ENCODE measurements at places on chromosomes 4 and X.
A peak's percentile ranks its signal among the peaks of the same experiment; 100 is the strongest.

GRCh38 chr4:161702287-161702686, 461.5 kb downstream of the FSTL5 start:
- no peak for DNase-seq

DNA sequence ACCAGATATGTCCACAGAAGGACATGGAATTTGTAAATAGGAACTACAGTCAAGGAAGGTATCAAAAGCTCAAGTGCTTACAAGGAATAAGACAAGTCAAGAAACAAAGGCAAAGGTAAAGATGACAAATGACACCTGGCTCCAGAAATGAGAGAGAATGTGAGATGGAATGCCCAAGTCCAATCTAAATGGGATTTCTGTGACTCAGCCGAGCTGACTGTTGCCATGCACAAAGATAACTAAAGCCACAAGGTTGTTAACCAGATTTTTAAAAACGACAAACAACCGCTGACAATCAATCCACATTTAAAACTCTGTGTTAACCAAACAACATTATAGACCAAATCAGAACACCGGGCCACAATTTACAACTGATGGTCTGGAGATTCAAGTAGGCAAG, 1.1 kb downstream of the NFXL1 start:
- no peak for DNase-seq

- no peak for DNase-seq
Observed at GRCh38 chr4:17664755-17665154, 50.3 kb downstream of the MED28 start.

GRCh38 chr4:14902342-14902741, 99.9 kb upstream of the CPEB2 start:
- DNase-seq: no peak

- DNase-seq: no peak
Observed at GRCh38 chrX:119340606-119341205, 58.4 kb upstream of the SLC25A43 start.

GRCh38 chr4:88908003-88908402, 149.0 kb downstream of the FAM13A start:
- DNase-seq: no peak

DNA sequence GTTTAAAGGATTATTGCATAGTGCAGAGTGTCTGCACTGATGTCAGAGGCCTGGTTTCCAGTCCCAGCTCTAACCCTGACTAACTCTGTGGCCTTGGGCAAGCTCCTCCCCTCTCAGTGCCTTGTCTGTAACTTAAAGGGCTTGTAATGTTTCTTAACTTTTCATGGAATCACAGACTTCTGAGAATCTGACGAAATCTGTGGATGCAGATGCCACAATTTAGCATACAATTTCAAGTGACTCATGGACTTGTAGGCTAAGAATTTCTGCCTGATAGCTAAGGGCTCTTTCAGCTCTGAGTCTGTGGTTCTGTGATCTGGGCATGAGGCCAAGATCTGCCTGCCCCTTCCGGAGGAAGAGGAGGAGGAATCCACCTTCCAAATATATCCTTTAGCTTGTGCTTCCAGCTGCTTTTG, 236.9 kb downstream of the AR start:
- no peak for DNase-seq

DNA sequence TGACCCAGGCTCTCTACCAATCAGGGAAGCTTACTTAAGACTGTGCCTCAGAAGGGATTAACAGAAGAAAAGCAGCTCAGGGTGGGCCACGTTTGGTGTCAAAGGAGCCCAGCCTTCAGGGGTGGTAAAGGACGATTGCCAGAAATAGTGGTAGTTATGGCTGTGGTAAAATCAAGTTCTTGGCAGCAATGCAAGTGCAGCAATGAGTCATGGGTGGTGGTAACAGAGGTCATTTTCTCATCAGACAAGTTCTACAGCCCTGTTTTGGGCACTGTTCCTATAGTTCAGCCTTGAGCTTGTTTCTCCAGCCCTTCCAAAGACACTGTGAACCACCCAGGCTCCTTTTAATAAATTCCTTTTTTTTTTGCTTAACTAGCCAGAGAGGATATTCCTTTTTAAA, 120.3 kb downstream of the EFHC2 start:
- no peak for DNase-seq

DNA sequence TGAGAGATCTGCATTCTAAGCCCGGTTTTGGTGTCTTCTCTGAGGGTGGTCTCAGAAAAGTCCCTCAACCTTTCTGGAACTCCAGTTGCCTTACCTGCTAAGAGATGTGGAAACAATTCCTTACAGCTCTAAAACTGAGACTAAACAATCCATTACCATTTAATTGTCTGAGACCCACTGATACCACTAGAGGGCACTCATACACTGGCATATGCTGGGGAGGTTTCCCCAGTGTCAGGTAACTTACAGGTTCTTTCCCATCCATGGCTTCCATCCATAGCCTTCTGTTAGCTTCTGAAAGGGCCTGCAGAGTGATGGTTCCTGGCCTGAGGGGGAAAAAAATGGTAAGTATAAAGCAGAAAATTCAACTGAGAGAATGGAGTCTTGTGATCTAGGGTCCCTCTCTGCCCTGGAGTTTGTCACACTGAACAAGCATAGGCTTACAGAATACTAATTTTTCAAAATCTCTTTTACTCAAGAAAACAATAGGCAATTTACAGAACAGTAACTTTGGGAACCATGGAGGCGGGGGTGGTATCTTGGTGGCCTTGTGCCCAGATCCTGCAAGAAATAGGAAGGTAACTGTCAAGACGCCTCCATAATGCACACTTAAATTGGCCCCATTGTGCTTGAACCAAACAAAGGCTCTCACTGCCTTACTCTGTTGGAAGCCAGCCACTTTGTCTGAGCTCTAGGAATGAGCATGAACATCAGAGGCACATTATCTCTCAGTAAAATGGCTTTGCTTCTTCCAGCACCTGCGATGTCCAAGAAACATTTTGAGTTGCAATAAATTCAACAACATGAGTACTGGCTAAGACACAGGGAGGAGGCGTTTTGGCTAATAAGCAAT, 236.1 kb downstream of the OPHN1 start:
- no peak for DNase-seq

DNA sequence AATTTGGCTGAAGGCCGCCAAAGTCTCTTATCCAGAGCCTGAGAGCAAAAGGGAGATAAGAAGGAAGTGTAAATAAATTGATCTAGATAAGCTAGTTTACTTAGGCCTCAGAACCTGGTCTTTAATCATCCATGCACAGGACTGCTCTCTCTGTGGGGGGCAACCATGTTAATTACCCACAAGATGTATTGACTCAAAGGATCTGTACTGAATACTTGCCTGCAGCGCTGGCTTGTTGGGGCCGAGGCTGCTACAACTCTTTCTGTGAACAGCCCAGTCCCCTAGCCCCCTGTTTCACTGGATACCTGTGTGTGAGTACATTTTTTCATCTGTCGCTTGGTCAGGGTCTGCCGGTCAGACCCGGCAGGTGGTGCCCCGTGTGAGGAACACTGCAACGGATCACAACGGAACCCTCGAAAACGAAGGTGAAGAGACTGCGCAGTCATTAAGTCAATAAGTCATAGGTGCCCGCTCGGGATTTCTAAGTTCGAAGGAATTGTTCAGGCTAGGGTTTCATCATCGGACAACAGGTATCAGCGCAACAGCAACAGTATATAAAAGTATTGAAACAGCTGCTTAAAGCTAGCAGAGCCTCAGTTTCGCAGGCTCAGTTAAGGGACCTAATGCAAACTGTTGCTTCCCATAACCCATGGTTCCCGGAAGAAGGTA, 8.3 kb downstream of the MAGEA11 start:
- no peak for DNase-seq

DNA sequence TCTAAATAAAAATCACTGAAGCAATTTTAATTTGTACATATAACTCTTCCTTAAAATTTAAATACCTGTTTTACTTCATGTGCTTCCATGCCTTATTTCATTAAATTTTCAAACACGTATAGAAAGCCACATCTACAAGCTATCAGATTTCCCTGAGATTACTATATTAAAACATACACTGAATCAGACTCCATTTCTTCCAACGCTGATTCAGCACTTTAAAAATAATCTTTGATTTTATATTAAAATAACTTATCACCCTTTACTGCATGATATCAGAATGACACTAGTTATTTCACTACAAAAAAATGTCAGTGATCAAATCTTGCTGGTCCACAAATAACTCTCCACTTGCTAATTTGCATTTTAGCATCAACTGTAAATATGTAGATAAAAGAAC, 550.8 kb downstream of the IL1RAPL1 start:
- no peak for DNase-seq

DNA sequence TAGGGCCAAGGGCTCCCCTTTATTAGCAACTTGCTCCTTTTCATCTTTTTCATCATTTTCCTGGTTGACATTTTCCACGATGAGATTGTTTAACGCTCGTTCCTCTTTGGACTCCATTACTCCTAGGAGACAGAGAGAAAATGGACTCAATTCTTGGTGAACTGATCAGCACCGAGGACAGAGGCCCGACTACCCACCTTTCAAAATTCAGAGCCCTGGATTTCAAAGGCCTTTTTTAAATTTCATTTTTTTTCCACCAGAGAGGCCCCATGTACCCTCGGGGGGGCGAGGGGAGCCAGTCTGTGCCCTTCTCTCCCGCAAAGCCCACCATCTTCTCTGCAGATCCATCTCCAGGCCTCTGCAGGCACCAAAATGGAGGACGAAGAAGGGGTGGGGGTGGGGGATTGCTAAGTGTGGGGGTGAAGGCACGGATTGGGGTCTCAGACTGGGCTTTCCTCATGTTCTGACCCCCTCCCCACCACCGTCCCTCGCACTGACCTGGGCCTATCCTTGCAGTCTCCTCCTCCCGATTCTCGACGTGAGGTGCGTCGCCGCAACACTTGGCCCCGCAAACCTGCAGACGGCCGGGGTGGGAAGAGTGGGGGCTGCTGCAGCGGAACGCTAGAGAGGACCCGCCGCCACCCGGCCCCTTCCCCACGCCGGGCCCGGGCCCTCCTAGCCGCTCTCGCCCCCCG, 783 bp downstream of the BEX2 start:
- no peak for DNase-seq

- DNase-seq: no peak
Observed at GRCh38 chrX:43655151-43656004, 721 bp upstream of the MAOA start.

DNA sequence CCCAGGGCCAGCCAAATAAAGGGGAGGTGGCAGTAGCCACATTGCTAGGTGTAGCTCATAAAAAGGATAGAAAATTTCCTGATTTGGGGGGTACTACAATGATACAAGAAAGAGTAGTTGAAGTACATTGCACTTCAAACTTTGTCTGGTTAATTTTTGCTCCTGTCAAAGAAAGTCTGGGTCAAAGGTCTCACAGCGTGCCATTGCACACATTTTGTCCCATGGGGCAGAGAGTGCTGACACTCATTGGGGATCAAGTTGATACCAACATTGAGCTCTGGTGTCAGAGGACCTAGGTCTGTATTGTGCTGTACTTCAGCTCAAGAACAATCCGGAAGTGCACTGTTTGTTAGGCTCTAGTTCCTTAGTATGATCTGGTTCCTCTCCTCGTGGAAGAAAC, 229.2 kb upstream of the AGTR2 start:
- DNase-seq: no peak

DNA sequence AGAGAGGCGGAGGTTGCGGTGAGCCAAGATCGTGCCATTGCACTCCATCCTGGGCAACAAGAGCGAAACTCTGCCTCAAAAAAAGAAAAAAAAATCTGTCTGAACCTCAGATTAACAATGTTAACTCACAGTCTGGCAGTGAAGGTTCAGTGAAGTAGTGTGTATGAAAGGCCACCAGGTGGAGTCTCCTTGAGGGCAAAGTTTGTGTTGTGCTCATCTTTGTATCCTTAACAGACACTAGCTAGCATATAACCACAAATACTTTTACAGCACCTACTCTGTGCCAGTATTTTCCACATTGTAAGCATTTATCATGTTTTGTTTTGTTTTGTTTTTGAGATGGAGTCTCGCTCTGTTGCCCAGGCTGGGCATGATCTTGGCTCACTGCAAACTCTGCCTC, 46.0 kb upstream of the MGST2 start:
- no peak for DNase-seq

DNA sequence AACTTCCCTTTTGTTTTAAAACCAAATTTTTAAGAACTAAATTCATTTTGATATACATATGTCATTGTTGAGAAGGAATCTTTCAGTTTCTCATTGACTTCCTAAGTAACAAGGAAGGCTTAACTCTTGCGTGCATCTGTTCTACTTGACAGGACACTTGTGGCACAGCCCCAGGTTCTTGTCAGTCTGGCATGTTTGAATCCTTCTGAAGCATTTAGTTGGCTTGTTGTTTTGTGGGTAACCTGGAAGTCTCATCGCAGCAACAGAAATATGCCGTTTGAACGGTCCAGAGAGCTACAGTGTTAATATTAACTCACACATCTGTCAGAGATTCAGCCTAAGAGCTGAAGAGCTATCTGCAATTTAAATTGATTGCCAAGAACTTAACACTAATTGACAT, 76.0 kb downstream of the GLRA3 start:
- DNase-seq: no peak

DNA sequence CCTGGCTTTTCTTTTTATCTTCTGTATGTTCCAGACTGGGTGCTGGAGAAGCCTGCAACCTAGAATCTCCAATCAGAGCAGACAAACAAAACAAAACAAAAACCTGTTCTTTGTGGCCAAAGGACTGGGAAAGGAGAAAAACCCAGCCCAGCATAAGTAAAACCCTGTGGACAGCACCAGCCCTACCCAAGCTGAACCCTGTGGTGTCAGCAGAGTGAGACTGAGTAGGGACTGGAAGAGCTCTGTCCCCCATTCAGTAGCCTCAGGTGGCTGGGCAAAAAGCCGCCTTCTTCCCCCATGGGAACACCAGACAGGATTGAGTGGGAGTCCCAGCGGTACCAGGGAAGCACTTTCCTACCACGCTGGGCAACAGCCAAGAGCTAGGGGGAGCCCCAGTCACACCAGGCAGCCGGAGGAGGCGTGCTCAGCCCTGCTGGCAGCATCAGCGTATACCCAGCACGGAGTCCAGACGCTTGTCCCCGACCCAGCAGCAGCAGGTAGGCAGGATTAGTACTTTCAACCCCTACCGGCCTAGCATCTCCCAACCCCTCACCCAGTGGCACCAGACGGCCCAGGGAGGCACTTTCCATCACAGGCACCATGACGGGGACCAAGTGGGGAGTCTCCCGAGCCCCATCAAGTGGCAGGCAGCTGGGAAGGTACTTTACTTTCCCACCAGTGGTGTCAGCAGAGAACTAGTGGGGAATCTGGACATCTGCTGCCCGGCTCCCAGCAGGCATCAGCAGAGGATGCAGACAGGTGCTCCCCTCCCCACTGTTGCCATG, 8.6 kb upstream of the JADE3 start:
- DNase-seq: no peak

- DNase-seq: peak; percentile 72
Observed at GRCh38 chrX:129843459-129844306, at the start of gene ZDHHC9. Gene ZDHHC9 (minus strand): TSS chrX:129843886. CDS start chrX:129841945, 1,941 bp downstream.

GRCh38 chr4:118850488-118851173, 14.7 kb upstream of the SEC24D start:
- DNase-seq: no peak

- no peak for DNase-seq
Observed at GRCh38 chr4:85591406-85592098, 116.6 kb downstream of the ARHGAP24 start.
